ENCODE measurements at places on chromosomes 2 and 18.

GRCh38 chr2:169363560-169364150, 1.3 kb upstream of the LRP2 start:
- peak; percentile 10 for DNase-seq

DNA sequence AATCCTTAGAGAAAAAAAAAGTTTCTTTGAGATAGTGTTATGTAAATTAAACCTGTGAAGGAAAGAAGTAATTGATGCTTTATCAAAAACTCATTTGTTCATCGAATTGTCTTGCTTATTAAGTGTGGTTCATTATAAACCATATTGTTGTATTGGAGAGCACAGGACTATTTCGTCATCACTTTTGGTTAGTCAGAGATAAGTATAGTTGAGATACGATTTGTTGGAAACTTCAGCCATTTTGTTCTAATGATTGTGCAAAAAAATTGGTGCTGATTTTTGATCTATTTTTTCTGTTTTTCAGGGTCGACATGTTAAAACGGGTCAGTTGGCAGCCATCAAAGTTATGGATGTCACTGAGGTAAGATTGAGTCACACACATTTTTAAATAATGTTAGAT, 92.9 kb downstream of the MAP4K4 start:
- no peak for DNase-seq

GRCh38 chr2:100625717-100626116, 62.9 kb downstream of the PDCL3 start:
- DNase-seq: no peak

DNA sequence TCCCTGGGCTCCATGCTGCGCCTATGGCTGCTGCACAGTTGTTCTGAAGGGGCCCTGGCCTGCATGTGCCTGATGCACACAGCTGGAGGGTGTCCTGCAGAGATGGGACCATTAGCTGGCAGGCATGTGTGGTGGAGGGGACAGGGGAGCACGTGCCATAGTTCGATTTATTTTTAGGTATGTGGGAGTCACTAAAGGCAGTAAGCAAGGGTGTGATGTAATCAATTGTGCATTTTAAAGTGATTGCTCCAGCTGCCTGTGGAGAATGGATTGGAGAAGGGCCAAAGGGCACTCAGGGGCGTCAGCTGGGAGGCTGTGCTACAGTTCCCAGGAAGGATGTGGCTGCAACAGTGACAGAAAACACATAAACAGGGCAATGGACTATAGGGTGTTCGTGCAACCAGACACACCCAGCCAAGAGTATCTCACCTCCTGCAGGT, 205.1 kb downstream of the ARL4C start:
- no peak for DNase-seq

- DNase-seq: no peak
Measured at GRCh38 chr2:238295144-238296112, 7.0 kb upstream of the PER2 start.

GRCh38 chr18:51171625-51172259, 25.7 kb downstream of the MEX3C start:
- DNase-seq: no peak

GRCh38 chr18:46008531-46008930, 41.4 kb upstream of the EPG5 start:
- DNase-seq: no peak

DNA sequence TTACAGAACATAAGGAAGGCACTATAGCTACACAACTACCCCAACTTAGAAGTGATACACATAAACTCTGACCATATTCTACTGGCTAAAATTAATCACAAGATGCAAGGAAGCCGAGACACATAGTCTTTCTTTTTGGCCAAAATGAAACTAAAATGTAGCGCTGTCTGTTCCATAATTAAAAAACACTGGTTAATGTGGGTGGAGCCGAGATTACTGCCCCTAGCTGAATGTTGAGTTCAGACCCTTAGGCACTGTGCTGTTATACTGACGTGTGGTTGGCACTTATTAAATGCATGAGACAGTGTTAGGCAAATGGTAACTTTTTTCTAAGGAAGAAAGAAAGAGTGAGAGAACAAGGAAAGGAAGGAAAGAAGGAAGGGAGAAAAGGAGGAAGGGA, 254.6 kb upstream of the RND3 start:
- no peak for DNase-seq

DNA sequence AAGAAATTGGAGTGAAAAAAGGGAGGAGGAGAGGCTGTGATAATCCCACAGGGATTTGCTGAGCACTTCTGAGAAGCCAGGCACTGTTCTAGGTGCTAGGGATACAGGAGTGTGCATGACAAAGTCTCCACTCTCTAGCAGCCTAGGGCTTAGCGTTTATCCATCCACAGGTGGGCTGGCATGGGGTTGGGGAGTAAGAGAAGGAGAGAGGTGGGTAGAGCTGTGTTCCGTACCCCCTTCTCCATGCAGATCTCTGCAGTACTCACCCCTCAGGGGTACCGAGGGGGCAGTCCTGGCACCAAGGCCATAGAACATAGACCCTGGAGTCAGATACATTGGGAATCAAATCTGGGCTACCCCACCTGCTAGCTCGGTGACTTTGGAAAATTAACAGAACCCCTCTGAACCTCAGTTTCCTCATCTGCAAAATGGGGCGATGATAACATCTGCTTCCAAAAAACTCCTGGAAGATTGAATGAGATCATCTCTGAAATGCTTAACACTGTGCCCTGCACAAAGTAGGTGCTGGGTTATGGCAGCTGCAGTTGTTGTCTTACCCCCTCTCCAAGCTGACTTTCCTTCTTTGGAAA, 18.6 kb downstream of the FOSL2 start:
- DNase-seq: no peak

DNA sequence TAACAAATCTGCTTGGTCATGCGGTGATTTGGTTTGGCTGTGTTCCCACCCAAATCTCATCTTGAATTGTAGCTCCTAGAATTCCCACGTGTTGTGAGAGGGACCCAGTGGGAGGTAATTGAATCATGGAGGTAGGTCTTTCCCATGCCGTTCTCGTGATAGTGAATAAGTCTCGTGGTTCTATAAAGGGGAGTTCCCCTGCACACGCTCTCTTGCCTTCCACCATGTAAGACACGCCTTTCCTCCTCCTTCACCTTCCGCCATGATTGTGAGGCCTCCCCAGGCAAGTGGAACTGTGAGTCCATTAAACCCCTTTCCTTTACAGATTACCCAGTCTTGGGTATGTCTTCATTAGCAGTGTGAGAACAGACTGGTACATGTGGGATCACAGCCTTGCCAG, 36.7 kb downstream of the TRABD2A start:
- no peak for DNase-seq

DNA sequence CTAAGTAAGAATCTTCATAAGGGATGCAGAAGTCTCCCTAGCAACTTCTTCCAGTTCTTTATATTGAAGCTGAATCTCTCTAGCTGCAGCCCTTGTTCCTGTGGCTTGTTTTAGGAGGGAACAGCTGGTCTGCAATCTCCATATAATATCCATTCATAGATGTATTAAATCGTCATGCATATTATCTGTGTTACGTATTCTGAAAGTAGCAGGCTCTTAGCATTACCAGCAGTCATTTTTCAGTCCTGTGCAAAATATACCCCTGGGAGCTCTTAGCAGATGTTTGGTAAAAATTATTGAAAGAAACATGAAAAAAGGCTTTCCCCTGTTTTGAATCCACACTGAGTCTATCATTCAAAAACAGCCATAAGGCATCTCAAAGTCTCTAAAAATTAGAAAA, 385.3 kb downstream of the IRS1 start:
- DNase-seq: no peak

DNA sequence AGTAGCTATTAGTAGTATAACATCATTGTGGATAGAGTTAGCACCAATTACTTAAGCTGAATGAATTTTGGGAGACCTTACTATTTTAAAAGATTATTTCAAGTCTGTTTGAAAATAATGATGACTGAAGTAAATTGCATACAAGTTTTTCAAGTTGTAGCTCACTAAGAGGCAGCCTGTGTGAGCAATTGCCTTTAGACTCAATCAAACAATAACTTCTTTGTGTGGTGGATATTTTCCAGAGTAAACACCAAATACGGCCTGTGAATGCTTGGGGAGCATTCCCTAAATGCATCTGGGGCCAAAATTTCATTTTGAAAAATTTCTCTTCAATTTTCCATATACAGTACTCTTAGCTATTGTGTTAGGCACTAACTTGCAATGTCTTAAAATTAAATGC, 7.9 kb downstream of the SERPINB12 start:
- no peak for DNase-seq

DNA sequence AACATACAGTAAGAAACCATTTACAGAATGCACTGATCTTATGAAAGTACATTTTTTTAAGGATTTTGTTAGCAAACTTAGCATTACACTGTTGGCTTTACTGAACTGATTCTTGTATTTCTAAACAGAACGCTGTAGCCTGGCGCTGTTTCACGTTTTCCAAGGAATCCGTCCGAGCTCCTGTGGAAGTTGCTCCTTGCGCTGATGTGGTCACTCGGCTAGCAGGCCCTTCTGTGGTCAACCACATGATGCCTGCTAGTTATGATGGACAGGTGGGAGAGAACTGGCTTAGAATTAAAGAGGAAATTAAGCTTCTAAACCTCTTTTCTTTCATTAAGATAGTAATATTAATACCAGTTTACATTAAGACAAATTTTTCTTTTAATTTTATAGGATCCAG, 76.8 kb downstream of the CEP192 start:
- no peak for DNase-seq

DNA sequence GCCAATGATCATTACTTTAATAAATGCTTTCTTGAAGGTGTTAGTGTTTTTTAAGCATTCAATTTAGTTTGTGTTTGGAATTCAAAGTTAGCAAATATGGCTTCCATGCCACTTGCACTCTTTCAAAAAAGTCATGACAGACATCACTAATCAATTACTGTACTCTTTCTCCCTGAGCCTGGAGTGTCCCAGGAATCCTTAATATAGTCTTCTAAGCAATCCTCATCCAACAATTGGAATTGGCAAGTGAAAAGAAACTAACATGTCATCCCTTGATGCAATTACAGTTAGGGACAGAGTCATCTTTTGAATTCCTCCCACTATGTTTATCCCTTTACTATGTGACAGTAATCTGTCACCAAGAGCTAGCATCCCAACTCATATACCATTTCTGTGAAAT, 29.7 kb upstream of the GPR55 start:
- no peak for DNase-seq

DNA sequence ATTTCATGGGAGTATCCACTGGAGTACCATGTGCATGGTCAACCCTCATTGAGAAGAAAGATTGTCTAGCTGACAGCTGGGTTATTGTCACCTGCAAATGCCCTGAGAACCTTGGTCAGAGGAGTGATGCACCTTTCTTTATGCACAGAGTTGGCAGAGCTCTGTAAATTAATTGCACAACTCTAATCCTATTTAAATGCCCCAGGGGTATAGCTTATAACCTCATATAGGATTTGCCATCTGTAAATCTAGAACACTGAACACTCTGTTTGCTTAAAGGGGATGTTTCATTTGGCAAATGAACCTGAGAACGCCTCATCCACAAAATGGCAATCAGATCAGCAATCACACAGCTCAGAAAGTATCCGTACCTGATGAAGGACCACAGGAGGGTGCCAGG, 71.8 kb upstream of the SP5 start:
- DNase-seq: no peak

DNA sequence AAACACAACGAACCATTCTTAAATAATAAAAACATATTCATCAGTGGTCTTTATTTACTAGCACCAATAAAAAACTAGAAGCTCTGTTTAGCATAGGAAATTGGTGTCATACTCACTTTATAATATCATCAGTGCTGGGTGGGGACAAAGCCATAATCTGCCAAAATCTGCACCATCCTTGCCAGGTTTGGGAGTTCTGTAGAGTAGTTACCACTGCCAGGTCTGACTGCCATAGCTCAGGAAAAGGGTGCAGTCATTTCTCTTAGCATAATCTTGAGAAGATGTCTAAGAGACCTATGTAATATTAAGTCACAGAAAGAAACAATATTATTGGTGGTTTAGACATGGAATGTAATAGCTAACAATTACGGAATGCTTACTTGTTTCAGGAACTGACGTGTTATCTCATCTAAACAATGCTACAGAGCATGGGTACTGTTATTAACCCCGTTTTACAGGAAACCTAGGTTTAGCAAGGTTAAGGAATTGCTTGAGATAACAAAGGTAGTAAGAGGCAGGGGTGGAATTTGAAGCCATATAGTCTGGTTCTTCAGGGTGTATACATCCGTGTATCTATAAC, 1.6 kb upstream of the MARCHF7 start:
- DNase-seq: no peak

GRCh38 chr2:128544321-128545037, 225.8 kb upstream of the HS6ST1 start:
- DNase-seq: no peak

DNA sequence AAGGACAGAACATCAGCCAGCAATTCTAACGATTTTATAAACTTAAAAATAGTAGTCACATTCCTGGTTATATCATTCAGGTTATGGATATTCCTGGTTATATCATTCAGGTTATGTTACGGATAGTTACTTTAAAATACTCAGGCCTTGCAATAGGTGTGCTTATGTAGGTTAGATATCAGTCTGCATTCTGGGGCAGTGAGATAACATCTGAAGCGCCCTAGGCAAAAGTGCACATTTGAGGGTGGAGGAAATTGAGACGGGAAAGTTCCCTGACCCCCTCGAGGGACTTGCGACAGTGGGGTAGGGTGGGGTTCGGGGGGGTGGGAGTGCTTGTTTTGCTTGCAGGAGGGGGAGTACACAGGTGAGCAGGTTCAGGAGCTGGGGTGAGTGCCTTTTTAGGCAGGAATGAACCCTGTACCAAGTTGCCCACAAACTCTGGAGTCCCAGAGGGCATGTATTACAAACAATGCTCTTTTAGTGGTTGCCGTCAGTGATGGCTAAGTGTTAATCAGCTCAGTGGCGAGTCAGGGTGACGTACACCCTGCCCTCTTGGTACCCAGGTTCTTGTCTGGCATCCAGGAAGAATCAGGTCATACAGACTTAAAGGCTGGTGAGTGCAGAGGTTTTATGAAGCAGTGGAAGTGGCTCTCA, 31.8 kb downstream of the CREG2 start:
- no peak for DNase-seq

DNA sequence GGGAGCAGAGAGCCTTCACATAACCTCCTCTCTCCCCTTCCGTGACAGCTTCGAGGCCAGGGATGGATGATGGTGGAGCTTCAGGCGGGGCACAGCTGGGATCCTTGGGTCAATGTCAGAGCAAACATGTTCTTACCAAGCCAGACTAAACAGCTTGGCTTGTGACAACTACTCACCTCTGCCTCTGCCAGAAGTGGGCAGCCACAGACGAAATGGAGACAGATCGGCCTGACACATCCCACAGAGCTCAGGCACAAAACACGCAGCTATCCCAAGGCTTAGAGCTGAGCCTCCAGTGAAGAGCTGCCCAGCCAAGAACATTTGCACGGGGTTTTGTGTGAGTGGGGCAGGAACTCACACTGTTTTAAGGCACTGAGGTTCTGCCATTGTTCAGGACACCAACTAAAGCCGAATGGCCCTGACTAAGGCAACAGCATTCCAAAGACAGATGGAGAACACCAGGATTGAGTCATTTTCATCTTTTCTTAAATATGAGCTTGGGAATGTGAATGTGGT, 12.8 kb downstream of the PXDN start:
- DNase-seq: no peak
